ENCODE measurements at places on chromosomes 1 and 21. TPM values are rescaled to one million over a fixed set of nuclear protein-coding genes. Genes with fewer than 3 reads are reported as not detected.

C1orf115 gene
- 9.7 TPM for total RNA-seq

FAM110D gene
- 0.92 TPM for total RNA-seq

PTGER3 gene
- total RNA-seq, result 22.1 TPM

CCDC185 gene
- 0.23 TPM for total RNA-seq

KLHDC9 gene
- total RNA-seq, result 15.5 TPM

DHDDS gene
- total RNA-seq, result 31.6 TPM

FCAMR gene
- total RNA-seq, result not detected

IL19 gene
- total RNA-seq, result not detected

EFNA1 gene
- 5.3 TPM for total RNA-seq

ZMPSTE24 gene
- total RNA-seq, result 51.4 TPM

ALX3 gene
- total RNA-seq, result 0.23 TPM

S100A7 gene
- not detected for total RNA-seq

TRIM33 gene
- total RNA-seq, result 74.3 TPM

CHIA gene
- not detected for total RNA-seq

ZBTB37 gene
- 39.2 TPM for total RNA-seq

SPATA46 gene
- total RNA-seq, result not detected

TMEM81 gene
- total RNA-seq, result 3.9 TPM

CFAP141 gene
- total RNA-seq, result not detected

NPHS2 gene
- not detected for total RNA-seq

LEPROT gene
- 38.1 TPM for total RNA-seq

PTAFR gene
- total RNA-seq, result 3.5 TPM

OTUD7B gene
- 9.9 TPM for total RNA-seq

SPRR4 gene
- total RNA-seq, result not detected
